Activated T-helper 1 cell treated with Interleukin-2 at 50 U/mL for 16 hours (primary cell): ENCODE measurements at places on chromosomes 16 and 17.

GRCh38 chr17:67503184-67503583 lies 126.1 kb downstream of the PITPNC1 start:
- DNase-seq = no peak

DNA sequence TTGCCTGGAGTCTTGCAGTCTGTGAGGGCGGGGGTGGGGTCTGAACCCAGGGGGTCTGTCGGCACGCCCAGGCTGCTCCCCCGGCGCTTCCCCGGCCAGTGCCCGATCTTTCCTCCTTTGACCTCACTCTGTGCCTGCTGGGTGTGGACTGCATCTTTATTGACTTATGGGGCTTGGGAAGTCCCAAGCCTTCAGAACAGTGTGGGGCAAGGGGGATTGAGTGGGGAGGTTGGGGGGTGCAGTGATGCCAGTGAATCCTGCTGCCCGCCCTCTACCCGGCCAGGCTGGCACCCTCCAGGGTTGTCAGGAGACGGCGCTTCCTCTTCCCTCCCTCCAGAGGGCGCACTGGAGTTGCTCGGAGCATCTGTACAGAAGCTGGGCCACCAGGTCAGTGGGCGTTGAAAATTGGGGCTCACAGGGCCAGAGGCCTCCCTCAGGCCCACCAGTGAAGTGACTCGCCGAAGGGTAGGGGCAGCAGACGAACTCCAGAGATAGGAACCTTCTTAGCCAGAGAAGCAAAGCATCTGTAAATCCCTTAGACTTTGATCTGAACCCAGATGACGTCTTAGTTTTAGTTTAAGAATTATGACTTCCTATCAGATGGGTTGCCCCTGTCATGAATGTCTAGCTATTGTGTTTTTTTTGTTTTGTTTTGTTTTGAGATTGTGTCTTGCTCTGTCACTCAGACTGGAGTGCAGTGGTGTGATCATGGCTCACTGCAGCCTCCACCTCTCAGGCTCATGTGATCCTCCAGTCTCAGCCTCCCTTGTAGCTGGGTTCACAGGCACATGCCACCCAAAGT lies 184.8 kb upstream of the CIBAR2 start:
- DNase-seq = no peak

- DNase-seq = no peak
Observed at GRCh38 chr17:3335876-3336275, 37.7 kb upstream of the OR3A1 start.

DNA sequence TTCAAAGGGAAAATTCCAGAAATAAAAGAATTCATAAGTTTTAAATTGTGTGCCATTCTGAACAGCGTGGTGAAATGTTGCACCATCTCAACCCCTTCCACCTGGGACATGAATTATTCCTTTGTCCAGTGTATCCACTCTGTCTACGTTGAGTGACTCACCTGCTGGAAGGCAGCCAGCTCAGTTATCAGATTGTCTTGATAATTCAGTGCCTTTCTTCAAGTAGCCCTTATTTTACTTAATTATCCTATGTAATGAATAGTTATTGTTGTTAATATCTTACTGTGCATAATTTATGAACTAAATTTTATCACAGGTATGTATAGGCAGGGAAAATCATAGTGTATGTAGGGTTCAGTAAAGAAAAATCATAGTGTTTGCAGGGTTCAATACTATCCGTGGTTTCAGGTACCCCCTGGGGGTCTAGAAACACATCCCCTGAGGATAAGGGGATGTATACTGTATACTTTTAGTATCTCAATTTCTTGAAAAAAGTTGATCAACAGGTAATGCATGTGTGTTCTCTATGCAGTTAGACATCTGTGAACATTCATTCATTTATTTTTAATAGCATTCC lies 7.7 kb upstream of the PCTP start:
- no peak for DNase-seq

DNA sequence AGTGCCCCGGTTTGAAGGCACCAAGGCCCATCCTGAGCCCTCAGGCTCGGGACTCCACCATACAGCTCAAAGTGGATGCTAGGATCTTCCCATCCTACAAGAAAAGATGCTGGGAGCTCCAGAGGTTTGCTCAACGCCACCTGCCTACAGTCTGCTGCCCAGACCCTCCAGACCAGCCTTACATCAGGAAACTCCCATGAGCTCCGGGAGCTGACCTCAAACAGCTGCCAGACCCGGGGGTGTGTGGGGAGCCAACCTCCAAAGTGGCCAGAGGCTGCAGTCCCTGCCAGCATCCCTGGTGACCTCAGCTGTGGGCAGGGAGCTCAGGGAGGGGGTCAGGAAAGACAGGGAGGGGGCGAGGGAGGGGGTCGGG lies 43.8 kb downstream of the C16orf82 start:
- DNase-seq = no peak

DNA sequence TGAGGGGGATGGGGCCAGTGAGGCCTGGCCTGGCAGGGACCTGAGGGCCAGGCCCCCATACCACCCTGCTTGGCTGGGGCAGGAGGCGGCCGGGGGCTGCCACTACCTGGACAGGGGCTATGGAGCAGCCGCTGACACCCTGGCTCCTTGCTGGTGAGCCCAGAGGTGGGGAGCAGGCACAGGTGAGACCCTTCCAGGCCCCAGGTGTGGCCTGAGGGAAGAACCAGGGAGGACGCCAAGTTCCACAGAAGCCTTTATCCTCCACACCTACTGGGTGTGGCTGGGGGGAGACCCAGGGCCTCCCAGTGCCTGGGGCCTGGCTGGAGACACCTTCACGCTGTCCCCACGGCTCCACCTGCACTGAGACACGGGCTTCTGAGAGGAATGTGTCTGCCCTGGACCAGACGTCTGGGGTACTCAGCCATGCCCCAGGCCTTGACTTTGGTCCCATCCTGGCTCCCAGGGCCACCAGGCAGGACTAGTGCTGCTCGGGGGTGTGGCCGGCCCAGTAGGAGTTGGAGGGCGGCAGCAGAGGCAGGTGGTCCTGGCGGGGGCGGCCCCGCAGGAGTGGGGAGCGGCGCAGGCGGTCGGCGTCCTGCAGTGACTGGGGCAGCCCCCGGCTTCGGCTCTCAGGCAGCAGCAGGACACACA lies 4.7 kb downstream of the SLC22A31 start:
- no peak for DNase-seq

DNA sequence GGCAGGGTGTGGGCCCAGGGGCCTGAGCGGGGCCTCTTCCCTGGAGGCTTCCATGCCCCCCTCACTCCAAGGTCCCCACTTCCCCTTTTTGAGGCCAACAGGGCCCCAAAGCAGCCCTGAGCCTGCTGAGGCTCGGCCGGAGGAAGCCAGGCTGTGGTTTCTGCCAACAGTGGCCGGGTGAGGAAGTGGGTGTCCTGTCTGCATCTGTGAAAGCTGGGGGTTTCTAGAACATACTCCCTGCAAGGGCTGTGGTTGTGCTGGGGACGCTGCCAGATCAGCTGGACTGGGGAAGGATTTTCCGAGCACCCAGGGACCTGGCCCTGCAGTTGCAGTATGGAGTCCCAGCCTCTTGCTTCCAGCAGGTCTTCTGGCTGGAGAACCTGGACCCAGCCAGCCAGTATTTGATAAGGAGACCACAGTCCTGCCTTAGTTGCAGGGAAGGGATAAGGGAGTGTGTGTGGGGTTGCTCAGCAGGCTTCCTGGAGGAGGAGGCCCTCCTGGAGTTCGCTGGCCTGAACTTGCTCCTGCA lies 15.7 kb downstream of the ADCY7 start:
- DNase-seq = peak; percentile 43

DNA sequence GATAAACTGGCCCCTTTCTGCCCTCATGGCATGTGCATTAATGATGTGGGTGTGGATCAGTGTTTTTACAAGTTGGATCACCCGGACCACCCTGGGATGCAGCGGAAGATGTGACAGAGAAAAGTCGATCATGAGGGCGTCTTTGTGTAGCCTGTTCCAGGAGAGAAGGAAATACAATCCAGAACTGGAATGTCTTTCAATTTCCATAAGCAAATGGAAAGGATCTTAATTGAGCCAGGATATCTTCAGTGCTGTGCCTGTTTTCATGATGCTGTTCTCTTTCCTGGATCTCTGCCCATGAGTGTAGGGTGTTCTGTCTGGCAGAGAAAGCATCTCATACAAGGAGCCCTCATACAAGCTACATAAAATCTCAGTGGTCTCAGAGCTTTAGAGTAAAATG lies 481.4 kb downstream of the XYLT1 start:
- no peak for DNase-seq

GRCh38 chr16:68037841-68038597 lies 14.9 kb downstream of the DUS2 start:
- no peak for DNase-seq

DNA sequence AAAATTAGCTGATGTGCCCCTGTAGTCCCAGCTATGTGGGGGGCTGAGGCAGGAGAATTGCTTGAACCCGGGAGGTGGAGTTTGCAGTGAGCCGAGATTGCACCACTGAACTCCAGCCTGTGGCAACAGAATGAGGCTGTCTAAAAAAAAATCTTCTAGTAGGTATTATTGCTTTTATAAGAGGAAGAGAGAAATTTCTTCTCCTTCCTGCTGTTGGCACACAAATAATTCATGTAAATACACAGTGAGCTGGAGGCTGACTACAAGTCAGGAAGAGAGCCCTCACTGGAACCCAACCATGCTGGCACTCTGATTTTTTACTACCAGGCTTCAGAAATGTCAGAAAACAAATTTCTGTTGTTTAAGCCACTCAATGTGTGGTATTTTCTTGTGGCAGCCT lies 6.7 kb downstream of the PRDM7 start:
- DNase-seq = no peak

DNA sequence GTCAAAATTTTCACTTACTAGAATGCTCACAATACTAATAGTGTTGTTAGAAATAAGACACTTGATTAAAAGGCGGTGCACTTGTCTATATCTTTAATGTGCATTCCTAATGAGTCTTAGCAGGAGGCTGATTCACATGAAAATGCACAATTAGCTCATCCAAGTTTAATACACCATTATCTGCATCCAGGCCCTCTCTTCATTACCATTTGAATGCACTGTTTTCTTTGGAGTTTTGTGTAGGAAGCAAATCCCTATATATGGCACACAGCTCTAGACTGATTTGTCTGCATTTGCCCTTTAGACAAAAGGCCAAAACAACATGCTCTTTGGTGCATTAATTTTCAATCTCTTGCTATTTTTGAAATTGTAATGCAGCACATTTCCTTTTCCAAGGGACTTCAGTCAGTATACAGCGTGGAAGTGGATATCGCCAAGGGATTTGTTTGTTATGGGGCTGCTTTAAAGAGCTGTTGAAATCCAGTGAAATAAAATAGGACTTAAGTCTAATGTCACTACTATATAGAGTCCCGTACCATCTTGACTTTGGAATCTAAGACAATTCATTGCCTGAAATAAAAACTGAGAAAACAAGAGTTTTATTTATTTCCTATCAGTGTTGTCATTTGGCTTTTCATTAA lies 257.6 kb upstream of the CPHXL start:
- no peak for DNase-seq

GRCh38 chr17:76685846-76686245 lies 24.9 kb downstream of the MXRA7 start:
- DNase-seq = no peak

DNA sequence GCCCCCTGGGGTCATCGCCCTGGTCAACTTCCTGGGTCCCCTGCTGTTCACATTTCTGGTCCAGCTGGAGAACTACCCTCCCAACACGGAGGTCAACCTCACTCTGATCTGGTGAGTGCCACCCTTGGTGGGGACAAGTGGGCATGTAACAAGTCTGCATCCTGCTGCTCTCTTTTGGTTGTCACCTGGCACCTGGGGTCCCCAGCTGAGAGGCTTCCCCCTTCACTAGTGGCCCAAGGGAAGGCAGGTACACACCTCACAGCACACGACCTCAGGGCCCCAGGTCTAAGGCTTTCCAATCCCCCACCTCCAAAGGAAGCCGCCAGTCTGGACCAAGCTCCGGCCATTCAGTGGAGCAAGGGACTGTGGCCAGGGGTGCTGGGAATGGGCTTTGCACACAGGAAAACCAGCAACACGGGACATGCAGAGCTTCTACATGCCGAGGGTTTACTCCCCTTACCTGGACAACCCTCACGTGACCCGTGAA lies 4.4 kb downstream of the TMC8 start:
- DNase-seq = no peak

DNA sequence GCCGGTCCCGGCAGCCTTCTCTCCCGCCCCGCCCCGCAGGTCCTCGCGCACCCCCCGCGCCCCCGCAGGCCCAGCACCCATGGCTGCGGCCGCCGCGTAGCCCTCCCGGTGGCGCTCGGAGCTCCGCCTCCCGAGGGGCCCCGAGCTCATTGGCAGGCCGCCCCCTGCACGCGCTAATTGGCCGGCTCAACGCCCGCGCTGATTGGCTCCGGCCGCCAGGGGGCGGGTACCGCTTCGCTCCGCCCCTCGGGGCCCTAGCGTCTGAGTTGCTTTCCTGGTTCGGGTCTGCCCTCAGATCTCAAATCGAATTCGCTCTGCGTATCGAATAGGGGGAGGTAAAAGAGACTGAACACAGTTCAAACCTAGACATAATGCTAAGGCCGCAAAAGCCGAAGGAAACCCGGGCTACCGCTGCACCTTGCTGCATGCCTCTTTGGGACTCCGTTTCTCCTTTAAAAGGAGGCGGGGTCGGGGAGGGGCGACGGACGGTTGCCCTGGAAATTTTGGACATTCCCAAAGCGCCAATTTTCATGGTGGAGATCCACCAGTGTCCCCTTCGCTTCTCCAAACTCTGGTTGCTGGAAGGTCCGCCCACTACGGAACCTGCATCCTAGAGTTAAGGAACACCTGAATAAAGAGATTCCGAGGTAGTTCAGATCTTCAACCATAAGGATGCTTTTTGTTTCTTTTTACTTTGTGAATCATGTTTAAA lies at the start of gene DEXI:
Gene DEXI (minus strand): TSS at position 117 of the 712 bp plus-strand sequence. CDS start 463 bp downstream, outside the sequence.
- DNase-seq = peak; percentile 93

GRCh38 chr17:44438636-44439035 lies 49.2 kb upstream of the ITGA2B start:
- no peak for DNase-seq

DNA sequence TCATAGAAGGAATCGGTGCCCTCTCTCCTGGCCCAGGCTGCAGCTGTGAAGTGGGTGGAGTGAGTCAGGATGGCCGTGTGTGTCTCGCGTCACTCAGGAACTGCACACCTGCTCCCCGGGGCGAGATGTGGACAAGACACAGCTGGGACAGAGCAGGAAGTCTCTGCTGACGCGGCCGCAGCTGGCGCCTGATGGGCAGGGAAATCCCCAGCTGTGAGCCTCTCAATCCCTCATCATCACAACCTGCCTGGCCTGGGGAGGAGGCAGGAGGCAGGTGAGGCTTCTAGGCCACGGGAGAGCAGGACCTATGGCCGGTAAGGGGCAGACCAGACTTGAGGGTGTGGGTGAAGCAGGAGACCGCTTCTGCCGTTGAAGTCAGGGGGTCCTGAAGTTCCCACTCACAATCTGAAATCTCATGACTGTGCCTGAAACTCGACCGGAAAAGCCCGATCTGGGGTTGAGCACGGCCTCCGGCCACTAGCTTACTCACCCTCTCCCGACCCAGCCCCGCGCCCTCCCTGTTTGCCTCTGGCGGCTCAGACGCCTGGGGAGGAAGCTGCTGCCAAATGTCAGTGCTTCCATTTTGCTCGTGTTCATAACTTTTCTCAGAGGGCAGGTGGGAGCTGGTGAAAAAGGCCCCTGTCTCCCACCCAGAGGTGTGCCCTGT lies 1.1 kb upstream of the TRPV3 start:
- peak; percentile 17 for DNase-seq
